ENCODE measurements at places on chromosomes 6 and 20.

DNA sequence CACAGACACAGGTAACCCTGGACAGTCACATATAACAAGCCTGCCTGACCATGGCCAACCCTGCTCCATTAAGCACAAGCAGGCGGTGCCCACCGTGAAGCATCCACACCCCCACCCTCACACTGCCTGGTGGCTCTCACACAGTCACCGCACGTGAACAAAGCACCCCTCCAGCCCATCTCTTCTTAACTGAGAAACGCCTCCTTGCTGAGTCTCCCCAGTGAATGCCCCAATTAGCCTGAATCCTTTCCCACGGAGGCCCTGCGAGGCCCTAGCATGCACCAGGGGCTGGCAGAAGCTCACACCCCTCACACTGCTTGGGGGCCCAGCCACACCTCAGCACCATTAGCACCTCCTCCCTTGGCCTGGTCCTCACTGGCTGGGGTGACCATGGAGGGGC is 72.3 kb downstream of the GRM4 start:
- no peak for DNase-seq

GRCh38 chr6:160634706-160635105 is 29.4 kb downstream of the LPA start:
- DNase-seq = no peak

- no peak for DNase-seq
These were observed 1.3 kb upstream of the PLCG1 start for GRCh38 chr20:41135888-41136679.

GRCh38 chr6:81476881-81477280 is 275.6 kb downstream of the TENT5A start:
- no peak for DNase-seq

DNA sequence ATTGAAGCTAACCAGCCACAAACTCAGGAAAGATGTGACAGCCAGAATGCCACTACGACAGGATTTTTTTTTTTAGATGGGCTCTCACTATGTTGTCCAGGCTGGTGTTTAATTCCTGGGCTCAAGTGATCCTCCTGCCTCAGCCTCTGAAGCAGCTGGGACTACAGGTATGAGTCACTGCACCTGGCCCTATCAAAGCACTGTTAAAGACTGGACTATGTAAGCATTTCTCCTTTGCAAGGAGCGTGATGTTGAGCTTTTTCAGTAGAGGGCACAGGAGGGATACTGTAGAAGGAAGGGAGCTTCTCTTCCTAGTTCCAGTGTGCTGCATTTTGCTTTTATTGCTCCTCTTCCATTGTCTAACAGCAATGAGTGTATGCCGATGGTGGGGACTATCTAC is 35.8 kb downstream of the ZBTB9 start:
- no peak for DNase-seq

DNA sequence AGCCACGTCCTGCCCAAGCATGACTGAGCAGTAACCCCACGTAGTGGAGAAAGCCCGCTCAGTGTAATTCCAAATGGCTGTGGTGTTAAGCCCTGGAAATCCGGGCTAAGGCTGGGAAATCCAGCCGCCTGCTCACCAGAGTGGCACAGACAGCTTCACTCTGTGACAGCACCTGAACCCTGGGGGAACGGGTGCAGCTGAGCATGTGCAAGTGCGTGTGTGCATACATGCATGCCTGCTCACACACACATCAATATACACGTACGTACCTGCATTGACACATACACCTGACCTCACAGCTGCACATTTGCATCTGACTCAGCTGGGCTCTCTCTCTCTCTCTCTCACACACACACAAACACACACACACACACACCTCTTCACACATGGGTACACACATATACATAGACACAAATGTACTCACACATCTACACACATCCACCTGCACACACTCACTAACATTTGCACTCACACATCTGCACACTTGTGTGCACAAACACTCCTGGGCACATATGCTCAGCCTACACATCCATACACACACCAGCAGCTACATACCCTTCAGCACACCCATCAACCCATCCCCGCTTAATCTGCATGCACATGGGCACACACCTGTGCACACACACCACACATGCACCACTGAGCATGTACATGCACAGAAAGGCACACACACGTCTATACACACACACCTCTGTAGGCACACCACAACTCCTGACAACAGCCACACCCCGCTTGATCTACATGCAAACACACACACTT is 114.1 kb downstream of the GRM4 start:
- no peak for DNase-seq

- DNase-seq = no peak
These were observed 480 bp upstream of the NT5E start for GRCh38 chr6:85449388-85449817.

- DNase-seq = no peak
These were observed 603.9 kb upstream of the SLC35B3 start for GRCh38 chr6:9039258-9039657.

DNA sequence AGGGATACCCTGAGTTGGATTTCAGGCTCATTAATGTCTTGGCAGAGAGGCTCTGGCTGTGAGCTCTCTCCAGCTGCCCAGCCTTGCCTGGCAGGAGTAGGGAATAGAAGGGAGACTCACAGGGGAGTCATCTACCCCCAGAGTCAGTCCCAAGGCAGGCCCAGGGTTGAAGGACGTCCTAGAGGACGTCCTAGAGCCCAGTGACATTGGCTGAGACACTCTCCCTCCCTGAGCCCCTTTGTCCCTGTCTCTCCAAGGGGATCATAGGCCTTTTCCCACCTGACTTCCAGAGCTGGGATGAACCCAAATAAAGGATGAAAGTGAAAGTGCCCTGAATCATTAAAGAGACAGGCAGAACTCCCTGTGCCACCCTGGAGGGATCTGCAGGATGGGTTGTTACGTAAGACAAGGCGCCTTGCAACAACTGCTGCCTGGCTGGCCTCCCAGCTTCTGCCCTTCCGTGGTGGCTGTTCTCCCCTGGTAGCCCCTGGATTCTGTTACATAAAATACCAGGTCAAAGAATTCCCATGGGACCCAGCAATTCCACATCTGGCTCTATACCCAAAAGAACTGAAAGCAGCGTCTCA is 53.6 kb upstream of the SIRPA start:
- DNase-seq = no peak

- DNase-seq = no peak
These were observed 72.6 kb downstream of the PHIP start for GRCh38 chr6:79005497-79005896.

DNA sequence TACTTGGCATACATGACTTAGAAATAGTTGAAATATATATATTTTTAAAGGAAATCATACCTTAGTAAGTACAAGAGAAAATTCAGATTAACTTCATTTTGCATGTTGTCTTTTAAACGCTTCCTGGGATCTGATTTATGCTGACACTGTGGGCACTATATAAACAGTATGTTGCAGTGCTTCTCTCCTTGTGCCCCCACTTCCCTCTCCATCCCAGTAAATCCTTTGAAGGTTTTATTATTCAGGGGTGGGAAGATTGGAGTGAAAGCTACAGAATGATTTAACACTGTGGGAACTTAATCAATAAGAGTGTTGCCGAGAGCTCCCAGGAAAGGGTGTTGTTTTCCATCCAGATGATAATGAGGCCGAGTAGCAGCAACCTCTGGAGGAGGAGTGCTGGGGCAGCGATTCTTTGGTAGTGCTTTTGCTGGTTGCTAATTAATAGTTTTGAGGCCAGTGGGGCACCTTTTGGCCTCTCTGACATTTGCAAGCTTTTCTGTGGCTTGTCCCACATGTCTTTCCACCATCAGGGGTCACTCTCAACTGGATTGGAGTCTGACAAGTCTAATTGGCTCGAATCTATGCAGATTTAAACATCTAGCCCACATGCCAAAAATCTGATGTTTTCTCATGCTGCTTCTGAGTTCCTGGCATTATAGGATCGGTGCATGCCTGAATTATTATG is 183.0 kb upstream of the MMS22L start:
- DNase-seq = no peak

All from COR-L47 (cell line).